Stimulated activated CD8-positive, alpha-beta memory T cell treated with anti-CD3 and anti-CD28 coated beads, Interleukin-2, amount 100 ng/mL, for 48 hours (primary cell): ENCODE measurements at places on chromosomes 3 and 15.

GRCh38 chr3:52528586-52529375, 4.9 kb downstream of the NT5DC2 start:
- DNase-seq: no peak

GRCh38 chr3:47117807-47118364, 46.0 kb downstream of the SETD2 start:
- no peak for DNase-seq

DNA sequence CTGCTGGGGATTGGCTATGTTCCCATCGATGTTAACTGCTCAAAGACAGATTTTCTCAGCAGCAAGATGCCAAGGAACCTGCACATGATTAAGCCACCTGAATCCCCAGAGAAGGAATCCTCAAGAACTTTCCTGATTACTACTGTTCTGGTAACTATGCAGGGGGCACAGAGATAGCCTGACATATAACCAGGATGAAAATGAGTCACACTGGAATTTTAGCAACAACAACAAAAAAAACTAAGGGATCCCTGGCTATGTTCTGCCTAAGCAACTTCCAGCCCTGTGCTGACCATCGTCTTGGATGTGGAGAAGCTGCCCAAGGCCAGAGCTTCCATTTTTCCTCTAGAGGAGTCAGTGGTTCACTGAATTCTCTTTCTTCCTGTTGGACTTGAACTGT, 13.8 kb downstream of the RIOX2 start:
- no peak for DNase-seq

- DNase-seq: no peak
These were observed 33.3 kb downstream of the SLC41A3 start for GRCh38 chr3:126050626-126051025.

- DNase-seq: no peak
These were observed 880.8 kb downstream of the ROBO1 start for GRCh38 chr3:78887029-78887428.

- no peak for DNase-seq
These were observed 233.4 kb upstream of the SETMAR start for GRCh38 chr3:4069796-4070195.

DNA sequence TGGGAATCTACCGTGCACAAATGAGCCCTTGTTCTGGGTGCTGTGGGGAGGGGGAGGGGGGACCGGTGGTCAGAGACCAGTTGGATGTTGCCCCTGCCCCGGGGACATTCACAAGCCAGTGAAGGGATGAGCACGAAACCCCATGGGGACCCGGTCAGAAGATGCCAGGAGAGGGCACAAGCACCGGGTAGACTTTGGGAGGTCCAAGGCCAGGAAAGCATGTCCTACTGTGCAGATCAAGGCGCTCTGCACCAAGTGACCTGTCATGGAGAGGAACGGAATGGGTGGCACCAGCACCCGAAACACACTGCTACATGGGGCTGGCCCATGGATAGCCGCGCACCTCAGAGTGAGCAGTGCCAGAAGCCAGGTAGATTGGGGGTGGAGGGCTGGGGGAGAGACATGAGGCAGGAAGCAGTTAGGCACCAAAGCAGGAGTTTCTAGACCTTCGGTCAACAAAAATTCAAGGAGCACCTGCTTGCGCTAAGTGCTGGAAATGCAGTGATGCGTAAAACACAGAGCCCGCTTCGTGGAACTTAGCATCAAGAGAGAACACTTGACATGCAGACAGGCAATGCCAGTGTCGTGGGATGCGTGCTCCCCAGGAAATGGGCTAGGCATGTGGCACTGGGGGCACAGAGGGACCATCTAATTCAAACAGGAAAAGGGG, 99.1 kb downstream of the CPN2 start:
- DNase-seq: no peak

GRCh38 chr15:43169888-43170287, 15.3 kb upstream of the CCNDBP1 start:
- DNase-seq: no peak

- DNase-seq: no peak
These were observed 913 bp upstream of the WNT7A start for GRCh38 chr3:13880811-13881156.

DNA sequence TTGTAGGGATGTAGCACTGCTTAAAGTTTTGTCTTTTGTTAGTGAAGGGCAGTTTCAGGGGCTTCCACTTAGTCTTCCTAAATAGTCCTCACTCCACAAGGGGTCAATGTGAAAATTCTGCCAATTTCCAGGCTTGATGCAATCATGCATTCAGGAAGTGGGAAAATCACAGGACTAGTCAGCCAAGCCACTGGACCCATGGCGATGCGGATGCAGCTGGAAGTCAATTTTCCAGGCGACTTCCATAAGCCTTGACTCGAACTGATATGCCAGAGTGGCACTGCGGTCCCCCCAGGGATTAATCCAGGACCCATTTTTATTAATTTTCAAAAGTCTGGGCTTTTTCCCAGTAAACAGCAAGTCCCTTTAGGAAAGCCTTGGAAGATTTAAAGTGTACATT, 26.1 kb downstream of the GBE1 start:
- no peak for DNase-seq

- DNase-seq: no peak
These were observed 86.7 kb upstream of the TMCO5A start for GRCh38 chr15:37847776-37848175.

DNA sequence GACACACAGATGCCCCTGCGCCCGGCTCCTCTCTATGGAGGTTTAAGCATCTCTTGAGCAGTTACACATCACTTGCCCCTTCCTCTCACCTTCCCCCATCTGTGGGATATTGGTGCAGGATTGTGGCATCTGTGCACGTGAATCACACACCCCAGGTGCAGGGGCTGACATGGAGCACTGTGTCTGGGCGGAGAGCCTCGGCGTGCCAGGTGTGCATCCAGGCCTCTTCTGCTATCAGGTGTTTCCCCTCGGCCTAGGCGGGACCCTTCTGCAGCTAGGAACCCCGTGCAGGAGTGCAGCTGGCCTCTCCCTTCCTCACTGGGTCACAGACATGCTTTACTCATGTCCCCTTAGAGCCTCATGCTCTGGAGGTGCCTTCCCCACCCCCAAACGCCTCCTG, 33.4 kb upstream of the MUC13 start:
- no peak for DNase-seq

GRCh38 chr3:72821161-72821781, 27.0 kb downstream of the SHQ1 start:
- DNase-seq: no peak

GRCh38 chr15:92665100-92665555, 9.6 kb upstream of the FAM174B start:
- no peak for DNase-seq

GRCh38 chr3:187519428-187519890, 150.7 kb downstream of the SST start:
- DNase-seq: no peak
